ENCODE measurements at places on chromosomes 6 and 20.

DNA sequence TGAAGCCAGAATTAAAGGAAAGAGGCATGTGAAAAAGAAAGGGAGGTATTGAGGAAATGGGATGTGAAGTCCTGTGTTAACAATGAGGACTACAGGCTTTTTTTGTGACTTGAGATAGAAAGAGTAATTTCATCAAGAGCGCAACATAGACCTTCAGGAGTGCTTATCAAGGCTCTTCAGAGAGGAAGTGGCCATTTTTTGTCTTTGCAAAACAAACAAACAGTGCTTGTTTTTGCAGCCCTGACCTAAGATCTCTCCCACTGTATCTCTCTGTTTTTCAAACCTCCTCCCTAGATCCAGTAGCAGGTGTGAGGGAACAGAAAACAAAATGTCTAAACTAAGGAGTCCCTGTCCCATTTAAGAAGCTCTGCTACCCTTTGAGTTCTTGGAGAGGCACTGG lies 710.3 kb upstream of the MARCKS start:
- DNase-seq: no peak

DNA sequence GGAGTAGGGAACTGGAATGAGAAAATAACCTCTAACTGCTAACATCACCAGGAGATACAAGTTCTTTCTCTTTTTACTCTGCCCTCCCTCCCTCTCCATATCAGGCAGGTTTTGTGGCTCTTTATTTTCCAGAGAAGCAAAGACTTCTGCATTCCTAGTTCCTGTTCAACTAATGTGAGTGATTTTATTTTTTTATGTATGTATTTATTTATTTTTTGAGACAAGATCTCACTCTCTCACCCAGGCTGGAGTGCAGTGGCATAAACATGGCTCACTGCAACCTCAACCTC lies 6.0 kb upstream of the IER3 start:
- no peak for DNase-seq

DNA sequence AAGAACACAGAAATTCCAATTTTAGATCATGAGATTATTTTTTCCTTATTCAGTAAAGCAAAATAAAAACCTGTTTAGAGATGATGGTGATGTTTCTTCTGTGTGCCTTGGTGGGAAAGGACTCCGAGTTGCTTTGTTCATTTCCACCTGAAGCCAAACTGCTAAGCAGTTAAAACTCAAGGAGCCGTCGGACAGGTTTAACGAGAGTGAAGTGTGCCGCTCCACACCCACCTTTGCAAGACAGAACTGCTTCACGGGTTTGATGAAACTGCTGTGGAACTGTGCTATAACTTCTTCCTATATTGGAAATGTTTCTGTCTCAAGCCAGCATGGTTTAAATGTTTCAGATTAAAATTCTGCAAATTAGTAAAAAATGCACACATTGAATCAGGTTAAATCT lies 9.2 kb upstream of the DSP start:
- no peak for DNase-seq

- DNase-seq: no peak
These were observed 40.4 kb downstream of the TAB2 start for GRCh38 chr6:149357726-149358538.

DNA sequence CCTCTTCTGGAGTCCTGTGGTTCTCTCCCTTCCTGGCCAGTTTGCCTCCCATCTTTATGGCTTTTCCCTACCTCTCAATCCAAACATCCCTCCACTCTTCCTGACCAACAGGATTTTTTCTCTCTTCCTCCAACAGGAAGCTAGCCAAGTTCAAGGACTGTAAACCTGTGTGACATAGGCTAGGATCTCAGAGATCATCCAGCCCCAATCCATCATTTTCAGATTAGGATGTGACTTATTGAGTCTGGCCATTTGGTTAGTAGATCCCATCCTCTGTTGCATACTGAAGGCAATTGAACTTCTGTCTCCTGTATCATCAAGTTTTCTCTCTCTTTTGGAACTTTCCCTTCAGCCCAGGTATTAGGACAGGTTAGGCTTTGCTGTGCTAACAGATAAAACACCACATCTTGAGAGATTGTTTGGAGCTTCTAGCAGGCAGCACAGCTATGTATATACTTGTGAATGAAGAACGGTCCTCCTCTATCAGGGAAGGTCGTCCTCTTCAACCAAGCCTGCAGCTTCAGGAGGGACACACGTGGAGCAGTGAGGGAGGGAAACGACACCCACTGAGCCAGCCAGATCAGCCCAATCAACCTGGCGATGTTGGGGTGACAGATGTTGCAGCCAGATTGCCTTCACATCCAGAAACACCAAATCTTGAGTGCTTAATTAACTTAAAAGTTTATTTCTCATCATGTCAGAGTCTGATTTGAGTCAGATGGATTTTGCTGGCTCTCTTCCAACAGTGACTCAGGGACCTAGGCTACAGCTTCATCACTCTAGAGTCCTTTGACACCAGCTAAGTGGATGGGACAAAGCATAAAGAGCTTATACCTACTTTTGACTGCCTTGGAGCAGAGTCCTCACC lies 106.8 kb downstream of the GJA10 start:
- no peak for DNase-seq

- DNase-seq: peak; percentile 87
These were observed 43.4 kb upstream of the CDYL start for GRCh38 chr6:4732691-4733315.

DNA sequence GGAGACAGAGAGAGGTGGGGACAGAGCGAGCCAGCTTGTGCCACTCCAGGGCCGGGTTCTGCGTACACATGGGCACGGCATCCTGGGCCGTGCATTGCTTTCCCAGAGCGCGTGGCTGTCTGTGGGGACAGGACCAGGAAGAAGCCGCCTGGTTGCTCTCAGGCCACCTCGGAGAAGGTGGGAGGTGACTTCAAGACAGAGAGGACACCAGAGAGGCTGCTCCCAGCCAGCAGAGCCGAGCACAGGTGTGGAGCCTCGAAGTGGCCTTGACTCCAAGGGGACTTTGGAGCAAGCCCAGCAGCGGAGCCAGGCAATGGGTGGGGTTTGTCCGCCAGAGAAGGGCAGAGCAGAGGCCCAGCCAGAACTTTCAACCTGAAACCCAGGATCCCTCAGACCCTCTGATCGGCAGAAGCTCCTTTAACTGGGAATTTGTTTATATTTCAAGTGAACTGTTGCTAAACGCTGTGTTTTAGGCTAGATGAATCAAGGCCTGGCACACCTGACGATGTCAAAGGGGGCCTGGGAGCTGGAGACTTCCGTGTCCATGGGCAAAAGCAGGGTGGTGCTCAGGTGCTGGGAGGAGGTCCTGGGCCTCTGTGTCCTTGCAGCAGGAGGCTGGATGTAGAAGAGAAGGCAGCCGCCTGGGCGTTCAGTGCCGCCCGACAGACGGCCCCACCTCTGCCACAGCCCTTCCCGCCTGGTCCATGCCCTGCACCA lies 262.1 kb downstream of the DLL1 start:
- DNase-seq: no peak

DNA sequence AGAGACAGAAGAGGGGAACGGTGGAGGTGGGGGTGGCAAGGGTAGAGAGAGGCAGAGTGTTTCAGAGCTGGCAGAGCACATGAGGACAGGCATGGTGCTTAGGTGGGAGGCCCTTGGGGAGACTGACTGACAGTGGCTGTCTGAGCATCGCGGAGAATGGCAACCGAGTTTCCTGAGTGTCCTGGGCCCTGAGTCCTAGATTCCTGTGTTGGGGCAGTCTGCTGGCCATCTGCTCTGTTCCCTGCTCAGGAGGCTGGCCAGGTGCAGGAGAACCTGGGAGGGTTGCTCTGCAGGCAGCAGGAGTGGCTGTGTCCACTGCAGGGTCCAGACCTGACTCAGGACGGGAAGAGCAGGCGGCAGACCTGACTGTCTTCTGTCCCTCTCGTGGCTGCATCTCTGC lies 248.9 kb downstream of the LRFN2 start:
- no peak for DNase-seq

- DNase-seq: peak; percentile 55
These were observed 1017.3 kb downstream of the KIF16B start for GRCh38 chr20:15555913-15556312.

GRCh38 chr6:140774080-140774505 lies 1358.6 kb upstream of the GJE1 start:
- DNase-seq: peak; percentile 82

GRCh38 chr6:108707328-108707976 lies 140.8 kb upstream of the ARMC2 start:
- DNase-seq: peak; percentile 60

DNA sequence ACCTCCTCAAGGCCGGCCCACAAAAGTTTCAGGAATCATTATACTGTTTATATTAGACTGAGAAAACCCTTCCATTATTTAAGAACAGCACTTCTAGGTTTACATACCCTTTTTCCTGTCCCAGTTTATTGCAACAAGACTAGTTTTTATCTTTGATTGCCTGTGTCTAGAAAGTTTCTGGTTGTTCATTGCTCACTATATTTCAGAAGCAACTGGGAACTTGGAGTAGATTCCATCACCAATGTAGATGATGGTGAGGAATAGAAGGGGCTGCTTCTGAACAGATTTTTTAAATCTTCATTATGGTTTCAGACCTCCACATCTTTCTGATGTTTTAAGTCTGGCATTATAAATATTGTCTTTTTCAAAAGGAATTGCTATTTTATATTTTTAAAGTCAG lies 93.0 kb downstream of the BCAS1 start:
- DNase-seq: no peak

- DNase-seq: peak; percentile 77
These were observed 18.4 kb upstream of the MRPS18A start for GRCh38 chr6:43705996-43706395.

- DNase-seq: no peak
These were observed 12.5 kb downstream of the BNIP5 start for GRCh38 chr6:36324191-36324590.

DNA sequence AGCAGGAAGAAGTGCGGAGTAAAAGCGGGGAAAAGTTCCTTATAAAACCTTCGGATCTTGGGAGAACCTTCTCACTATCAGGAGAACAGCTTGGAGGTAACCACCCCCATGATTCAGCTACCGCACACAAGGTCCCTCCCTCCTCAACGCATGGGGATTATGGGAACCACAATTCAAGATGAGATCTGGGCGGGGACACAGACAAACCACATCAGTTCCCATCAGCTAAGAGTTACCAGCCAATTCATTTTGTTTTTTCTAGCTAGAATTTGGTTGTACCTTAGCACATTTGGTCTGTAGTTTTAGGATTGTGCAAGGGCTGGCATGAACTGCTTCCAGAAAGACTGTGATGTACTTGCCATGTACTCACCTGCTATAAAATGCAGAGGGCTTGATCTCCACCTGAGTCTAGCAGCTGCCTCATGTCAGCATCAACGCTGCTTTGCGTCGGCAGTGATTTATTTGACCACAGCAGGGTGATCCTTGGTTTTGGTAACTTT lies 94.7 kb upstream of the SLC2A12 start:
- no peak for DNase-seq

- DNase-seq: peak; percentile 12
These were observed 247.9 kb downstream of the CDH4 start for GRCh38 chr20:61499859-61500554.

- DNase-seq: peak; percentile 37
These were observed 21.9 kb downstream of the SPATA2 start for GRCh38 chr20:49893242-49894072.

- no peak for DNase-seq
These were observed 20.8 kb upstream of the IBTK start for GRCh38 chr6:82268301-82268846.

GRCh38 chr6:140940251-140940925 lies 1192.3 kb upstream of the GJE1 start:
- DNase-seq: no peak

Data from fibroblast of villous mesenchyme (primary cell).